ENCODE measurements at places on chromosomes 7 and 10. TPM values are rescaled to one million over a fixed set of nuclear protein-coding genes. Genes with fewer than 3 reads are reported as not detected.
A peak's percentile ranks its signal among the peaks of the same experiment; 100 is the strongest.

DNA sequence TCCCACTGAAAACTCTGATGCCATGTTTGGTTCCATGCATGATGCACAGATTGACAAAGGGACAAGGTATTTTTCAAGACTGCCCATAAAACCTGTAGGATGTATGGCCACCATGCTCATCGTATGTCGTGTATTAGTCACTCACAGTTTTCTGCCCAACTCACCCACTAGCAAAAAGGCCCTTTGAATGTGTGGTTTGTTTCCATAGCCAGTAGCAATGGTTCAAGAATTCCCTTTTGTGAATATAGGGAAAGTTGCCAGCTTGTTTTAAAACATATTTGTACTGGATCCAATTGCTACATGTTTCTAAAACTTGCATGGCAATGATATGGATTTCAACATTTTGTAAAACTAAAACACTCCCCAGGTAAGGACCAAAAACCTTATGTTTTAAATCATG, 280.9 kb upstream of the YAE1 start:
- DNase-seq: no peak

DNA sequence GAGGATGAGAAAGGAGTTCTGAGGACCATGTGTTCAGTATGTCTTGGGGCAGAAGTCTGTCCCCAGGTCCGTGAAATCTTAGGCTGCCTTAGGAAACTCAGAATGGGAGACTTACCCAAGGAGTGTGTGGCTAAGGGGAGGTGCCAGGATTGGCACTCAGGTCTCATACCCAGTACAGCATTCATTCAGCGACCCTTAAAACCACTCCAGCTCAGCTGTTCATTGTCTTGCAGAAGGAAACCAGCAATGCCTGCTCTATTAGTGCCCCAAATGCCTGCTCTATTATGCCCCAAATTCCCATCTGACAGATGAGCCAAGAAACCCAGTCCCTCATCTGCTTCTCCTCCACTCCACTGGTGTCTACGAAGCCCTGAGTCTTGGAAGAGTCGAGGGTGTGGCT, 147.8 kb downstream of the NEURL1 start:
- no peak for DNase-seq

GRCh38 chr7:139441961-139442360, 41.5 kb downstream of the KLRG2 start:
- no peak for DNase-seq

The PNLIP gene
- not detected for total RNA-seq

The ZPBP gene
- not detected for total RNA-seq

- no peak for DNase-seq
Measured at GRCh38 chr10:124018886-124019525, 74.4 kb downstream of the CHST15 start.

- DNase-seq: peak; percentile 43
Measured at GRCh38 chr10:132542086-132542775, 4.6 kb downstream of the INPP5A start.

DNA sequence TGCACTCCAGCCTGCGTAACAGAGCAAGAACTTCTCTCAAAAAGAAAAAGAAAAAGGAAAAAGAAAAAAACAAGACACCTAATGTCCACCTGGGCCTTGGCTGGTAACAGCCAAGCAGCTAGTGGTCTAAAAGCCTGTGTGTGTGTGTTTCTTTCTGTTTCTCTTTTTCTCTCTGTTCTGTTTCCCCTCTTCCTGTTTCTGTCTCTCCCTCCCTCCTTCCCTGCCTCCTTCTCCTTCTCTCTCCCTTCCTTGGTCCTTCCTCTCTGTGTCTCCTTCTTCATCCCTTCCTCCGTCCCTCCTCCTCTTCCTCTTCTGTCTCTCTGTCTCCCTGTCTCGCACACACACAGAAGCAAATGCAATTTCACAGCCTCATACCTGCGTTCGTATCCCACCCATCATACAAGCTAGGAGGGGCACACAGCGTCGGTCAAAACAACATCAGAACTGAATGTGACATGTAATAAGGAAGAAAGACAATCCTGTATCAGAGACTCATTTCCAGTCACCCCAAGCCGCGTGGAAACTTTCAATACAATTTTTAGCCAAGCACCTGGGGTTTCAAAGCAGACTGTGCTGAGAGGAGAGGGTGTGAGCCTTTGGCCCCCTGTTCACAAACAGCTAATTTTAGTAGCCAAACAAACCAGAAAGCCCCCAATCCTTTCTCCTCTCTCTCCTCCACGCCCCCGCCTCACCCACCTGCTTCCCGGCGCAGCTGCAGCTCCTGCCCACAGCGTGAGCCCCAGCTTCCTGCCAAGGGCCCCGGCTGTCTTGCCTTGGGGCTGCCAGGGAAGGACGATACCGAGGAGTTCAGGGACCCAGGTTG, 50.2 kb upstream of the GNA12 start:
- DNase-seq: no peak

GRCh38 chr7:41315764-41316163, 387.1 kb downstream of the INHBA start:
- DNase-seq: no peak

The EVX1 gene
- not detected for total RNA-seq

The BMPER gene
- 17.3 TPM for total RNA-seq

GRCh38 chr10:35911954-35912353, 269.9 kb upstream of the FZD8 start:
- no peak for DNase-seq

The DNAJC12 gene
- total RNA-seq: 1.9 TPM

DNA sequence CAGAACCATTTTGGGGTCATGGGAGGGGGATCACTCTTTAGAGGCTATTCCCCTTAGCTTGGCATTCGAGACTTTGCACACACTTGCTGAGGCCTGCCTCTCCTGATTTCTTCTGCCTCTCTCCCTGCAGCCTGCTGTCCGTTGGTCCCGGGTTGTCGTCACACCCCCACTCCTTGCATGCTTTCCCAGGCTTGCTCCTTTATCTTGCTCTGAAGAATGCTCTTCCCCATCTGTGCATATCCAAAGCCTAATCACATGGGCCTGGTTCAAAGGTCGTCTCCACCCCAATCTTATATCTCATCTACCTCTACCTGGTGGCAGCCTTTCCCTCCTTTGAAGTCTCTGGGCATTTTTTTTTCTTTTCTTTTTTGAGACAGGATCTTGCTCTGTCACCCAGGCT, 24.3 kb upstream of the EMX2 start:
- DNase-seq: no peak

GRCh38 chr7:106223156-106223555, 61.6 kb downstream of the NAMPT start:
- DNase-seq: no peak

The ATG9B gene
- 0.28 TPM for total RNA-seq

DNA sequence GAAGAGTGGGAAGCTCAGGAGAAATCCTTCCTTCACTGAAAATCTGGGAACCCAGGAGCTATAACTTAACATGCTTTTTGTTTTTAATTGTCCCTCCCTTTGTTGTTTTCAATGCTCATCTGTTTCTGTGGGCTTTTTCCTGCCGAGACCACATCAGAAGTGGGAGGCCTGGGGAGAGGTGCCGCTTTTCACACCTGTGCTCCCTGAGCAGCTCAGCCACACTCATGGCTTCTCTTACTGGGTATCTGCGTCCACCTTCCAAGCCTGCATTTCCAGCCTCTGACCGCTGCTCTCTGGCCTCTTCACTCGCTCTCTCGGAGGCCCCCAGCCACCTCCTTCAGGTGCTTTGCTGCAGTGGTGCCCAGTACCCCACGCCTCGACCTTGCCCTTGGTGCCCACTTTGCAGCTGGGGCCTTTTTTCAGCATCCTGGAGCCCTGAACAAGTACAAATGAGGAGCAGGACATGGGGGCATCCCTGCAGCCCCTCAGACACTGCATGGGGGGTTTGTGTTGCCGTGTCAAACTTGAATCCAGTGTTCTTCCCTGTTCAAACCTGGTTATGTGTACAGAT, 9.9 kb downstream of the C7orf57 start:
- DNase-seq: no peak

GRCh38 chr10:90675621-90676020, 182.2 kb downstream of the HTR7 start:
- no peak for DNase-seq

The COL17A1 gene
- 66.0 TPM for total RNA-seq

- DNase-seq: no peak
Measured at GRCh38 chr7:12351843-12352242, 51.8 kb downstream of the VWDE start.

The CTAGE4 gene
- total RNA-seq: 20.6 TPM

The MGMT gene
- total RNA-seq: 24.5 TPM

The STEAP1 gene
- 6.6 TPM for total RNA-seq

The HPSE2 gene
- total RNA-seq: 11.0 TPM

DNA sequence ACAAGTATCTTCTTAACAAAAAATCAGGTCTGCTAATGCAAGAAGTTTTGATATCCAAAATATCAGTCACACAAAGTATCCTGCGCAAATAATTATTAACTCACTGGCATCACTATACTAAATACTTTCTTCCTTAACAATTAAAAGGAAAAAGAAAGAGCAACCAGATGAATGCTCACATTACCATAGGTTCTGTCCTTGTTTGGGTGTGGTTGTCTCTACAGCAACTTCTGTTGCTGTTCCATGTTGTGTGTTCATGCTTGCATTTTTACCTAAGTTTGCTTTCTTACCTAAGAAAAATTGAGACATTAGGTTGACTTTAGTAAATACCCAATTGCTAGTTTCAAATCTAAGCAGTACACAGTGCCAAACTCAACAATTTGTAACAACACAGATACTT, 32.5 kb downstream of the FZD9 start:
- no peak for DNase-seq

The GPRIN2 gene
- total RNA-seq: 69.5 TPM

DNA sequence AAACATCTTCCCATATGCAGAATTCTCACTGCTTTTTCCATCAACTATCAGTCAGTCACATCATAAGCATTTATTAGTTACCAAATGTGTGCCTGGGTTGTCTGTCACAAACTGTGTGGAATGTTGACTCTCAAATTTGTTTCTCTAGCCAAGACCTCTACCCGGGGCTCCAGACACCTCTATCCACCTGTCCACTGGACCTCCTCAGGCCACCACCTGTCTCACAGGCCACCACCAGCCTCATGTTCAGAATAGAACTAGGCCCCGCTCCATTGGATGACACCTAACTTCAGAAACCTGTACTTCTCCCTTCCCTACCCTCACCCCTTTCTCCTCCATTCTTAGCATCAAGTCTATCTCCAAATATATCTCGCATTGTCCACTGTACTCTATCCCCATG, 176.9 kb downstream of the CHN2 start:
- no peak for DNase-seq

DNA sequence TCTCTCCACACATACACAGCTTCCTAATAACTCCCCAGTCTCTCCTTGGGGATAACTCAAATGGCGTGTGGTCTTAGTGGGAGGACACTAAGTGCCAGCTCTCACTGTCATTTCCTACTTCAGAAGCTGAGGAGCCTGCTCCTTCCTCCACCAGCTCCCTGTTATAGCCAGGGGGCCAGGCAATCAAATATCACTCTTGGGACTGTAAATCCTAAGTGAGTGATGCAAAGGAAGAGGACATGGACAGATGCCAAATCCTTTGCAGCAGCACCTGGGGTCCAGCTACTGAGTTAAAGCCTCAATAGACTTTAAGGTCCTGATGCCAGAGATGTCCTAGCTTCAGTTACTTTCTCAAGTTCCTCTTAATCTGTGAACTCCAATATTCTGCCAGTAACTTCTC, 34.1 kb downstream of the SEM1 start:
- no peak for DNase-seq

DNA sequence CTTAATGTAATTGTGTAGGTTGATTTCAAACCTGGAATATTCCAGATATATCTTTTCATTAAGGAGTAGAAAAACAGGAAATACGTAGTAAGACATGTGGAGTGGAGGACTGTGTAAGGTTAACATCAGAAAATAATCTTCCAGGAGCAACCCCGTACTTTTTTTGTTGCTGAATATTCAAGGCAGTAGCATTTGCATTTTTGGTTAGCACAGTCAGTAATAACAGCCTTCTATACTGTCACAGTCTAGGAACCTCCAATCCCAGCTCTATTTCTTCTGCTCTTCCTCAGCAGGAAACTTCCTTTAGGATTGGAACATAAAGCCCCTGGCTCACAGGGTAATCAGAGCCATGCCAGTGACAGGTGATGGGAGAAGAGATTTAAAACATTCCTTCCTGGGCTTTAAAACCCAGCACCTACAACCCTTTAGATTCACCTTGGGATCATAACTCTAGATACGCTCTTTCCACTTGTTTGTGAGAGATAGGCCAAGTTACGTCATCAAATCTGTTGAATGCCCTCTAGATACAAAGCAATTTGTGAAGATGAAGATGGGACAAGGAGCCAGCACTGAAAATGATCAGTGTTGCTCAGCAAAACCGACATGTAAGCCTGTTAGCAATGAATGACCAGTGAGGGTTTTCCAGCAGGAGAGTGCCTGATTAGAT, 248.5 kb upstream of the NPY start:
- DNase-seq: no peak

GRCh38 chr10:57955076-57955475, 312.6 kb downstream of the IPMK start:
- DNase-seq: no peak

DNA sequence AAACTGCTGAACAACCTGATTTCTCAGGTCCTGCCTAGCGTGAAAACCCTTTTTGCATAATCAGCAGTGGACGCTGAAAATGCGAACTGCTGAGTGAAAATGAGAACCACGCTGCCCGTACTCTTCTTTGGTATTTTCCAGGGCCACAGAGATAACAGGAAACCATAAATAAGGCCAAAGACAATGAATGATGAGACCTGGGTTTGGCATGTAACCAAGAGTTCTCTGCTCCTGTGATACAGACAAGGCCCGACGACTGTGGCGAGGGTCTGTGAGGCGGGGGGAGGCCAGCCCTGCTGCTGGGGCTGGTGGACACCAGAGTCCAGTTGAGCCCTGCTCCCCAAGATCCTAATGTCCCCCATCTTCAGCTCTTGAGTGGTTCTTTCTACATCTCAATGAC, 236.0 kb downstream of the WDR11 start:
- DNase-seq: no peak

DNA sequence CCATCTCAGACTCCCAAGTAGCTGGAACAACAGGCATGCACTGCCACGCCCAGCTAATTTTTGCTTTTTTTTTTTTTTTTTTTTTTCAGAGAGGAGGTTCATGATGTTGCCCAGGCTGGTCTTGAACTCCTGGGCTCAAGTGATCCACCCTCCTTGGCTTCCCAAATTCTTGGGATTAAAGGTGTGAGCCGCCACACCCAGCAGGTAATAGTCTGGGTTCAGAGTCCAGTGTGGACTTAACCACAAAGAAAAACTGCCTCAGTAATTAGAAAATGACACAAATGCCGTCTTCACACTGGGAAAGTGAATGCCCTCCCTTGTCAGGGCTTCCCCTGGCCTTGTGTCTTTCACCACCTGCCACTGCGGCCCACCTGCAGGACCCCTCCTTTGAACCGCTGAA, 101.1 kb downstream of the RAB11FIP2 start:
- no peak for DNase-seq

The PON3 gene
- total RNA-seq: 9.1 TPM

DNA sequence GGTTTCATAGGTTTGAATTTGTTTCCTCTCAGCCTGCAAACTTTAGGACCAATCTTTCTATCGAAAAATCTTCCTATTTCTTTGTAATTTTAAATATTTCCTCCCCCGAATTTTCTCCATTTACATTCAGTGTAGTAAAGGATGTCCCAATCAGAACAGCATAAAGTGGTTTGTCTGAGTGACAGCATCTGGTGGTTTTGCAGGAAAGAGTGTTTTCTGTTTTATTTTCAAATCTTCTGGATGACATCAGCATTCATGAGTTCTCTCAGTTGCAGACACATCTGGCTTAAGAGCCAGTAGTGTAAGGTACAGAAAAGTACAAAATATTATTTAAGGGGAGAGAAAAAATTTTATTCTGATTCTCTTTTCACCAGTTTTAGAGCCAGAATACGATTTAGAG, 634.8 kb downstream of the PHTF2 start:
- DNase-seq: no peak

All from Peyer's patch (tissue), 4 donors.